ENCODE measurements at places on chromosomes 13 and 19.

- no peaks in the 10 kb centered on the region for H3K27me3 ChIP-seq
- H3K27ac ChIP-seq, result peak overlapping the region; percentile 100
- no peak for DNase-seq
- no peaks in the 10 kb centered on the region for H3K36me3 ChIP-seq
These were observed 41.5 kb downstream of the NFIC start for GRCh38 chr19:3407556-3408516.

GRCh38 chr19:54614726-54615125 is 15.6 kb upstream of the LILRB1 start:
- no peak overlapping the region for H3K27ac ChIP-seq
- H3K4me1 ChIP-seq, result no peaks in the 10 kb centered on the region
- no peak for DNase-seq
- H3K27me3 ChIP-seq, result no peaks in the 10 kb centered on the region
- H3K4me3 ChIP-seq, result no peak overlapping the region

GRCh38 chr13:111046590-111047141 is 68.4 kb upstream of the ARHGEF7 start:
- H3K4me3 ChIP-seq, result no peak overlapping the region
- no peak overlapping the region for H3K27ac ChIP-seq
- peaks cover 12% of the 10 kb centered on the region for H3K4me1 ChIP-seq
- DNase-seq, result no peak

GRCh38 chr19:2812414-2813234 is 7.0 kb upstream of the ZNF554 start:
- DNase-seq, result no peak
- no peaks in the 10 kb centered on the region for H3K36me3 ChIP-seq
- H3K4me3 ChIP-seq, result no peak overlapping the region
- H3K27me3 ChIP-seq, result no peaks in the 10 kb centered on the region
- H3K27ac ChIP-seq, result peak overlapping the region; percentile 59

GRCh38 chr19:10228920-10229319 is 2.2 kb downstream of the S1PR2 start:
- no peak for DNase-seq
- no peaks in the 10 kb centered on the region for H3K27me3 ChIP-seq

DNA sequence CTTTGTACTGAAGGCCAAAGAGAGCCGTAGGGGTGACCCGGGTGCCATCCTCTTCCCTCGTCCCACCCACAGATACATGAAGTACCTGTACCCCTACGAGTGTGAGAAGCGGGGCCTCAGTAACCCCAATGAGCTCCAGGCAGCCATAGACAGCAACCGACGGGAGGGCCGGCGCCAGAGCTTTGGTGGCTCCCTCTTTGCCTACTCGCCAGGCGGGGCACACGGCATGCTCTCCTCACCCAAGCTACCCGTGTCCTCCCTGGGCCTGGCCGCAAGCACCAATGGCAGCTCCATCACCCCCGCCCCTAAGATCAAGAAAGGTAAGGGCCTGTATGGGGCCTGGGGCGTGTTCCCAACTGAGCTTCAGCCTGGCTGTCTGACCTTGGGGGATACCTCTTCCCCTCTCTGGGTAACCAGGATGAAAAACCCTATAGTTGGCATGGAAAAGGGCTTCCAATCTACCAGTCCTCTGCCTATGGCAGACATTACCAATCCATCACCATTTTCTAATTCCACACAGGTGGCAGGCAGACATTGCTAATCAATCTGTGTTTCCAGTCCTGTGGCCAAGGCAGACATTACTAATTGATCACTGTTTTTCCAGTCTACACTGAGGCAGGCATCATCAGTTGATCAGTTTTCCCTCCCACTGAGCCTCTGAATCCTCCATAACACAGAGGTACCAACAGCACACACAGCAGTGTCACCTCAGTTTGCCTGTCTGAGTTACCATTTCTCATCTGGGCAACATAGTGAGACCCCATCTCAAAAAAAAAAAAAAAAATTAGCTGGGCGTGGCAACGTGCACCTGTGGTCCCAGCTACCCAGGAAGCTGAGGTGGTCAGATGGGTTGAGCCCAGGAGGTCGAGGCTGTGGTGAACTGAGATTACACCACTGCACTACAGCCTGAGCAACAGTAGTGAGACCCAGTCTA is 19.1 kb upstream of the WDR18 start:
- no peaks in the 10 kb centered on the region for H3K4me1 ChIP-seq
- DNase-seq, result no peak
- H3K4me3 ChIP-seq, result no peak overlapping the region
- no peak overlapping the region for H3K27ac ChIP-seq
- no peaks in the 10 kb centered on the region for H3K27me3 ChIP-seq

- H3K27ac ChIP-seq, result no peak overlapping the region
- no peaks in the 10 kb centered on the region for H3K4me1 ChIP-seq
- no peak overlapping the region for H3K4me3 ChIP-seq
These were observed 11.9 kb downstream of the RYR1 start for GRCh38 chr19:38445362-38445761.

DNA sequence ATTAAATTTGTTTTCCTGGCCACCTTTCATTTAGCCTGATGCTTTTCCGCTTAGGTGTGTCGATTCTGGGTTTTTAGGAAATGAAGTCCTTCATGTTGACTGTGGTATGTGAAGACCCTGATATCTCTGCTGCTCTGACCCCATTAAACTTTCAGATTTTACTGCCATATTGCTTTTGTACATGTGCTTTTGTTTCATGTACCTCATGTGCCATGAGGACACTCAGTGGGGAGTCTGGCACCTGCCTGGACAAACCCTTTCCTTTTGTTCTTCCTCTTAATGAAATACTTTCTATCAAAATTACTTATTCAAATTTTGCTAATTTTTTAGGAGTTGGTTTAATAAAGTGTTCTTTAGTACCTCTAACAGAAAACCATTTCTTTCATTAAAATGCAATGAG is 774.8 kb downstream of the GPC5 start:
- H3K27ac ChIP-seq, result no peak overlapping the region
- H3K4me3 ChIP-seq, result no peak overlapping the region

Data from tibial nerve (tissue), 4 donors.